Thoracic aorta (tissue), 2 donors: ENCODE measurements at places on chromosomes 11 and 22.

DNA sequence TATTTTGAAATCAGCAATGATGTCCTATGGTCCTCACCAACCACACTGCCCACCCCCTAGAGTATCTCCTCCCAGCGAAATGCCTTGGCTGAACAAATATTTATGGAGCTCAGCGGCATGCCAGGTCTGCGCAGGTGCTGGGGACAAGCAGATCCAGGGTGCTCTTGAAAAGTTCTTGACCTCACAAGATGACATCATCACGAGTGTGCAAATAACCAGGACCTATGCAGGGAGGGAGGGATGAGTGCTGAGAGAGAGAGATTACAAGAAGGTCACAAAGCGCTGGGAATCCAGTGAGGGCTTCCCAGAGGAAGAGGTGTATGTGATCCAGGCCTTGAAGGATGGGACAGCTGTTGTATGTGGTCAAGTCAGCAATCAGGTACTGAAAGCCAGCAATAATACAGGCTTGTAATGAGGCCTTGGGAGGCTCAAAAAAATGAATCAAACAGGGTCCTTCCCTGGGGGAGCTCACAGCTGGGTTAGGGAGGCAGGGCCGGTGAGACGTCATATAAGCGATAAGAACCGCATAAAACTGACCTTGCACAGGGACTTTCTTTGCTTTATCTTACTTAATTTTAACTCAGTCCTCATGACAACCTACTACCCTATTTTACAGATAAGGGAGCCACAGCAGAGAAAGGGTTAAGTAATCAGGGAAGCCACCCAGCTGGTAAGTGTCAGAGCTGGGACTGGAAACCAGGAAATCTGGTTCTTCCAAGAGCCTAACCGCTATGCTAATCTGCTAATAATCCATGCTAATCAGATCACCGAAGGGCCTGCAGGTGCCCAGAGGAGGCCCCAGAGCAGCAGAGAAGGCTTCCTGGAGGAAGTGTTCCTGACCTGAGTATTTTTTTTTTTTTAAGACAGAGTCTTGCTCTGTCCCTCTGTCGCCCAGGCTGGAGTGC lies 8.2 kb downstream of the ARRB1 start:
- DNase-seq, result no peak

DNA sequence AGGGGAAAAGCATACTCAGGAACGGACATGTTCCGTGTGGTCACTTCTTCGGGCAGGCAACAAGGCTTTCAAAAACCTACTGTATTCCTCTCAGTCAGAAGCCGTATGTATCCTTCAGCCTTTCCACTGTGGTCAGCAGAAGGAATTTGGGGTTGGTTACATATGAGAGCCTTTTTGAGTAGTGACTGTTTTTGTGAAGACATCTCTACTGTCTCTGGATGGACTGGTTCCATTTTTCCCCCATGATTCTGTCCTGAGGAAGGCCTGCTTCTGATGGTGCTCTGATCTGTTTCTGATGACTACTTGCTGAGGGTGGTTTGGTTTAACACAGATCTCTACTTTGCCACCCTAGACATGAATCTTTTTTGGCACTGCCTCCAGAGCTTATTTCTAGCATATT lies 63.7 kb upstream of the HORMAD2 start:
- DNase-seq, result no peak

DNA sequence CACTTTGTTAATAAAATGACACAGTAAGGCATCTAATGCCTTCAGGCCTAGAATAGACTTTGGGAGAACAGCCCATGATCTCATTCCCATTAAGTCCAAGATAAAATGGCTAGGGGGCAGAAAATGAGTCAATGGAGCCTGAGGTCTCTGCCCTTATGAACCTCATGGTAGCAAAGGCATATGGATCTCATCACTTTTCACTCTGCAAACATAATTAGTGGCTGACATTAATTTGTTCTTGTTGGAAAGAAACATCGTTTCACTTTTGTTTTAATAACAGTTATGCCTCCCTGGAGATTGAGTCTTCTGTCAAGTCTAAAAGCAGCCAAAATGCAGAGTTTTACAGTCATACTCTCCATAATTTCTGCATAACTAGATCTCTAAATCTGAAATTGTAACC lies 111.8 kb upstream of the API5 start:
- DNase-seq, result no peak

GRCh38 chr11:115739146-115739545 lies 234.9 kb upstream of the CADM1 start:
- DNase-seq, result no peak

DNA sequence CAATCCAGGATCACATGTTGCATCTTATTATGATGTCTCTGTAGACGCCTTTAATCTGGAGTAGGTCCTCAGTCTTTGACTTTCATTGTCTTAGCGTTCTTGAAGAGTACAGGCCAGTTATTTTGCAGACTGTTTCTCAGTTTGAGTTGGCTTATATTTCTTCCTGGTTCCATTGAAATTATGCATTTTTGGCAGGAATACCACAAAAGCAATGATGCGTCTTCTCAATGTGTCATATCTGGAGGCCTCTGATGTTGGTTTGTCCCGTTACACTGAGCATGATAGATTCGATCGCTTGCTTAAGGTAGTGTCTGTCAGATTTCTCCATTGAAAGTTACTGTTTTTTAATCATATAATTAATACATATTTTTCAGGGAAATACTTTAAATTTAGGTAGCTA lies 30.6 kb downstream of the TECTA start:
- DNase-seq, result no peak

DNA sequence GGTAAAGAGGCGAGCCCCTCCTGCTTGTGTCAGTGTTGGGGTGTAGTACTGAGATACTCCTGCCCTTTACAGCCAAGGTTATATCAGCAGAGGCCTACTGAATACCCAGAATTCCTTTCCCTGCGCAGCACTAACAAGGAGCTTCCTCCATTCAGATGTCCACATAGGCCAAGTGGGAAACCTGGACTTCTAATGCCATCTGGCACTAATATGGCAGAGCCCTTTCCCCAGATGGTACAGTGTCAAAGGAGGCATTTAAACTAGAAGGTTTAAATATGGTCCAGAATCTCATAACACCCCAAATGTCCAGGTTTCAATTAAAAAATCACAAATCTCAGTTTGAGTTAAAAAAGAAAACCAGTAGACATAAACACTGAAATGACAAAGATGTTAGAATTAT lies 68.8 kb downstream of the USP47 start:
- no peak for DNase-seq

GRCh38 chr11:1832211-1832919 lies 2.4 kb upstream of the SYT8 start:
- no peak for DNase-seq

GRCh38 chr11:77876045-77876444 lies 55.1 kb downstream of the AAMDC start:
- DNase-seq, result no peak

- no peak for DNase-seq
Measured at GRCh38 chr11:2789331-2789730, 89.5 kb upstream of the KCNQ1OT1 start.

DNA sequence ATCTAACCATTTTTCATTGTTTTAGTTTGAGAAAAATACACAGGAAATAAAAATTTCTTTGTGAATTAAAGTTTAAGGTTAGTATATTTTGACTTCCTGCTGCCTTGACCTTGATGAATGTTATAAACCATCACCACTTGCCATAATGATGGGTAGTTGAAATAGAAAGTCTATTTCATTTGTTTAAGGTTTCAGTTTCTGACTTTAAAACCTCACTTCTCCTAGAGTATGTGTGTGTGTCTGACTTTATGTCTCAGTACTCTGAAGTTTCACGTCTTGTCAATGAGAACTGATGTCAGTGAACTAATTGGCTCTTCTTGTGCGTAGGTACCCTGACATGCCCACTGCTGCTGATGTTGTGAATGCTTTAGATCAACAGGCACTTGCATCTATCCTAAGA lies 188.2 kb downstream of the METTL15 start:
- DNase-seq, result no peak

- DNase-seq, result no peak
Measured at GRCh38 chr11:94884376-94884775, 89.0 kb downstream of the CWC15 start.

- DNase-seq, result no peak
Measured at GRCh38 chr11:15907806-15908205, 448.5 kb downstream of the SOX6 start.

DNA sequence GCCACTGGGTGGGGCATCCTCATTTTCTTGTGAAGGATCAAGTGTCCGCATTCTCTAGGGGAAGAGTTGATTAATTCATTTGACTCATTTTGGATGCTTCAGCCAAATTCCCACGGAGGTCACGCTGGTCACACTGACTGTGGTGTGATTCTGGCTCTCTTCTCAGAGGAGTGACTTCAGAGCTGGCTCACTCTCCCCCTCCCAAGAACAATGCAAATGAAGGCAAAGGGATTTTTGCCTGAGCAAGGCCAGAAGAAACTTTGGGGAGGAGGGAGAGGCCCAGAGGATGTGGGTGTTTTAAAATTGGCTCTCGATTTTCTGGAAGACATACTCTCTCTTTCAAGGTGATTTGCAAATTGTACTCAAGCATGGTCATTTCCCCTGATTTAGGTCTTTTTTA lies 51.1 kb upstream of the LMO2 start:
- DNase-seq, result peak; percentile 41

DNA sequence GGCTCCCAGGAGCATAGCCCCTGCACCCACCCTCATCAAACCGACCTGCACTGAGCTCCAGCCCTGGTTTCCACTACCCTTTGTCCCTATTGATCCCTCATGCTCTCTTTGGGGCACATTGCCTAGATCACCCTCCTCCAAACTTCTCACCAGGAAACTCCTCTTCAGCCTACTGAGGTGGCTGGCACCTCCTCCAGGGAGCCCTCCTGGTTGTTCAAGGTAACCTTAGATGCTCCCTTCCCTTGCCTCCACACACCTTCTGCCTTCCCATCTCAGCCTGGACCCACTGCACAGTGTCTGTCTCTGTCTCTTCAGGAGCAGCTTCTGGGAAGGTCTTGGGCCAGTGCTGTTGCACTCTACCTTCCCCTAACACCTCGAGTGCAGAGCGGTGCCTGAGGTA lies 15.8 kb upstream of the WNT7B start:
- DNase-seq, result no peak

- no peak for DNase-seq
Measured at GRCh38 chr11:90556606-90557005, 333.8 kb upstream of the CHORDC1 start.

DNA sequence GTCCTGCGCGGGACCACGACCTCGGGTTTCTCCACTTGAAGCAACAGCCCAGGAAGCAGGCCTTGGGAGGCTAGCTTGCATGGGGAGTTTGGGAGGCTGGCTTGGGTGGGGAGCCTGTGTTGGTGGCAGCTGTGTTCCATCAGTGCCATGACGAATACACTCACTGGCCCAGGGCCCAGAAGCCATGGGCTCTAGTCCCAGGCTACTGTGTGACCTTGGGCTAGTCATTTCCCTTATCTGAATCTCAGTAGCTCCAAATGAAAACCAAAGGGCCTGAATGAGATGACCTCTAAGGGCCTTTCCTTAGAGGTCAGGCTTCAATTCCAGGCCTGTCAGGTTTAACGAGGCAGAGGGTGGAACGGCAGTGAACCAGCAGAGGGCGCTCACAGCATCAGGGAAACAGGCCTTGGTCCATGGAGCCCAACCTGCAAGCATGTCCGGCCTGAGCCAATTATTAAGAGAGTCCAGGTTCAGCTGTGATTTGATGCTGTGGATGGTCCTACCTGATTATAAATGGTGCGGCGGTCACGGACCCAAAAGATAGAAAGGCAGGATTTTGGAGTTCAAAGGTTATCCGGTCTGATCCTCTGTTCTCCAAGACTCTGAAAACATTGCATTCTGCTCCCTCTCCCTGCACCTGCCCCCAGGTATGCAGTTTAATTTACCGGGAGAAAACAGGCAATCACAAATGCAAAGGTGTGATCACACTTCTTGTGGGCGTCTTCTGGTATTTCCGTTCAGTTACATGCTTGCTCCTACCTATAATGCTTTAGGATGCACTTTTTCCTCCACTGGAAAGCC lies 15.9 kb downstream of the PTPN5 start:
- DNase-seq, result no peak

GRCh38 chr11:48052183-48053044 lies 72.1 kb downstream of the PTPRJ start:
- no peak for DNase-seq

- no peak for DNase-seq
Measured at GRCh38 chr11:120065876-120066275, 72.0 kb downstream of the TRIM29 start.

- DNase-seq, result no peak
Measured at GRCh38 chr11:104725796-104726408, 172.4 kb downstream of the CASP12 start.

DNA sequence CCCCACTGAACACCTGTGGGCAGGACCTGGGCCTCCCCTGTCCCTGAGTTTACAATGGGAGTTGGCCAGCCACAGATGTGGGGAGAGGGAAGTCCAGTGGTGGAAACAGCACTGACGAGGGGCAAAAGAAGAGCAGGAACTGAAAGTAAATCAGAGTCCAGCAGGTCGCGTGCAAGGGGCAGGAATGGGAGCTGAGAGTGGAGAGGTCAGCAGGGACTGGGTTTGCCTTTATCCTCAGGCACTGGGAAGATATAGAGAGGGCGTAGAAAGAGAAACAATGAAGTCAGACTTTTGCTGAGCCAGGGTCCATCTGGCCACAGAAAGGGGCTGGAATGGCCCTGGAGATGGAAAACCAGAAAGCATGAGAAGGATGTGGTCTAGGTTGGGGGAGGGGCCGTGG lies 8.5 kb downstream of the P2RY6 start:
- no peak for DNase-seq

DNA sequence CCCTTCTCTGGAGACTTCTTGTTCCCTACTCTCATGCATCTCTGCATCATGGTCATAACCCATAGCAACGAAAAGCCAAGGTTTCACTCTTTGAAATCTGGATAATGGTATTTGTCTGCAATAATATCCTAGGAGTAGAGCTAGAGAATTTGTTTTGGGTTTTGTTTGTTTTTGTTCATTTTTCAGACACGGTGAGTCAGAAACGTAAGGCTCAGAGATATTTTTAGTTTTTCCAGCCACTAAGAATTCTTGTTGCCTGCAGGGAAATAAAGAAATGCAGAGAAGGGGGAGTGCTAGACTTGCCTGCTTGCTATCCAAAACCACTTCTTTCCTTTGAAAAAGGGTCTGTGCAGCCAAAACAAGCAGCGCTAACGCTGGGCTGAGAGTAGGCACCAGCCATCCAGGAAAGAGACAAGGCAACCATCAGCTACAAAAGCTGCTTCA lies 26.0 kb downstream of the POU2AF3 start:
- DNase-seq, result no peak

- no peak for DNase-seq
Measured at GRCh38 chr22:20656516-20656901, 117.4 kb upstream of the SERPIND1 start.

- DNase-seq, result no peak
Measured at GRCh38 chr11:64226507-64227051, 505 bp downstream of the NUDT22 start.

GRCh38 chr11:15313862-15314261 lies 199.1 kb downstream of the INSC start:
- DNase-seq, result no peak

GRCh38 chr11:91163619-91164451 lies 941.0 kb upstream of the CHORDC1 start:
- no peak for DNase-seq
